Activated T-helper 2 cell treated with anti-CD3 and anti-CD28 coated beads, Interferon-gamma antibody, Interleukin-2, Interleukin-4, amounts not matched to agents 10 μg/mL and 5 μg/mL and 100 μg/mL, durations not matched to agents 14 hours and 24 hours and 36 hours (primary cell): ENCODE measurements at places on chromosomes 6 and 20.

DNA sequence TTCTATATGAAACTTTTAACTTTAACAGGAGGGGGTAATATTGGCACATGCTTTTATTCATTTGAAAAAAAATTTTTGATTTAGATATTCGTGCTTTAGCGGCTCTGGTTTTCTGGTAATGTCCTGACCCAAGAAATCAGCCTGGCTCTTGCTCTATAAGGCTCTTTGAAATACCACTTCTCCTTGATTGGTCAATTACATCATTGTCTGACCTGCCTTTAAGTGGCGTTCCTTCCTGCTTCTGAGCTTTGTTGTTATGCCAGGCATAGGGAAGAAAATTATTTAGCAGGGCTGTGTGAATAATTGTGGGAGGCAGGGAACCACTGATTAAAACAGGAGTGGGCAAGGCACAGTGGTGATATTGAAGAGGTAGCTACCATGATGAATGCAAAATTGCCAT is 3.9 kb downstream of the RNF144B start:
- no peak for DNase-seq
- H3K36me3 ChIP-seq = peaks cover 3% of the 10 kb centered on the region
- H3K4me1 ChIP-seq = peaks cover 27% of the 10 kb centered on the region
- peaks cover 17% of the 10 kb centered on the region for H3K27me3 ChIP-seq
- no peak overlapping the region for H3K4me3 ChIP-seq

GRCh38 chr6:170376386-170377043 is 70.0 kb downstream of the FAM120B start:
- DNase-seq = no peak
- H3K36me3 ChIP-seq = peaks cover 9% of the 10 kb centered on the region
- H3K27ac ChIP-seq = peak overlapping the region; percentile 15
- no peaks in the 10 kb centered on the region for H3K27me3 ChIP-seq

- H3K36me3 ChIP-seq = no peaks in the 10 kb centered on the region
- peaks cover 2% of the 10 kb centered on the region for H3K27me3 ChIP-seq
- no peak for DNase-seq
- H3K4me1 ChIP-seq = no peaks in the 10 kb centered on the region
- H3K4me3 ChIP-seq = no peak overlapping the region
Observed at GRCh38 chr20:57464642-57465211, 60.2 kb downstream of the CTCFL start.

GRCh38 chr20:33474963-33475362 is 14.9 kb upstream of the CBFA2T2 start:
- H3K4me1 ChIP-seq = no peaks in the 10 kb centered on the region
- no peaks in the 10 kb centered on the region for H3K36me3 ChIP-seq
- H3K27me3 ChIP-seq = peaks cover 2% of the 10 kb centered on the region
- H3K4me3 ChIP-seq = no peak overlapping the region

GRCh38 chr20:33724439-33725094 is 4.5 kb upstream of the PXMP4 start:
- no peaks in the 10 kb centered on the region for H3K27me3 ChIP-seq
- peaks cover 3% of the 10 kb centered on the region for H3K4me1 ChIP-seq
- H3K36me3 ChIP-seq = no peaks in the 10 kb centered on the region
- no peak overlapping the region for H3K4me3 ChIP-seq

- H3K36me3 ChIP-seq = no peaks in the 10 kb centered on the region
- no peaks in the 10 kb centered on the region for H3K27me3 ChIP-seq
Observed at GRCh38 chr6:78482801-78483552, 384.4 kb upstream of the IRAK1BP1 start.

GRCh38 chr6:77879527-77879926 is 226.7 kb downstream of the MEI4 start:
- H3K36me3 ChIP-seq = no peaks in the 10 kb centered on the region
- no peak for DNase-seq
- H3K4me1 ChIP-seq = no peaks in the 10 kb centered on the region

GRCh38 chr6:111361648-111362047 is 121.4 kb downstream of the REV3L start:
- peaks cover 29% of the 10 kb centered on the region for H3K36me3 ChIP-seq
- no peaks in the 10 kb centered on the region for H3K4me1 ChIP-seq
- H3K27me3 ChIP-seq = no peaks in the 10 kb centered on the region
- H3K27ac ChIP-seq = no peak overlapping the region
- no peak for DNase-seq

DNA sequence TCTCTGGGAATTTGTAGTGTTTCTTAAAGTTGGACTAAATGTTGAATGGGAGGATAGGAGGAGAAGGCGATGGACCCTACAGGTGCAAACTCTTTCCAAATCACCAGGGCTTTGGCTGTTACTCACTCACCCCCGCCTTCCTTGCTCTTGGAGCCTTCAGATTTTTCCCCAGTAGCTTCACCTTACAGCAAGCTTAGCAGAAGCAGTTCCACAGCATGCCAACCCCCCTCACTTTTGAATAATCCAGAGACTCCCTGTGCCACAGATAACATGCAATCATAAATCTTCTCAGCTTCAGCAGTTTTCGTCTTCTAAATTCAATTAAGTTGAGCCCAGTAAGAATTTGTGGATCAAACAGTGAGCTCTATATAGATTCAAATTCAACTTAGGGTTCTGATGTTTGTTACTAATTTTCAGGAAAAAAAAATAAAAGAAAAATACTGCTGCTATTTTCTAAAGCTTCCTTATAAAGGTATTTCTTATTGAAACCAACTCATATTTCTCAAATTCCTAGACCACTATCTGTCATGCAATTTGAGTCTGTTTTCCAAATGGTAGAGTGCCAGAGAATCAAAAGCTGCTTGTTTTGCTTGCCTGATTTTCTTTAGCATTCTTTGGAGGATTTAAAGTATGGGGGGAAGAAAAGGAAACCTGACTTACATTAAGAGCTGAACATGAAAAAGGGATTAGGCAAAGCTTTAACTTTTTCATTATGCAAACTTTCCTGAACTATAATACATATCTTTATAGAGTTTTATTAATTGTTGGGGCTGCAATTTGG is 166.4 kb downstream of the EYA4 start:
- H3K27ac ChIP-seq = no peak overlapping the region
- H3K27me3 ChIP-seq = no peaks in the 10 kb centered on the region
- H3K36me3 ChIP-seq = no peaks in the 10 kb centered on the region
- H3K4me3 ChIP-seq = no peak overlapping the region
- H3K4me1 ChIP-seq = no peaks in the 10 kb centered on the region

- H3K27me3 ChIP-seq = no peaks in the 10 kb centered on the region
- H3K4me3 ChIP-seq = no peak overlapping the region
- no peak for DNase-seq
Observed at GRCh38 chr20:50126662-50127061, 13.7 kb upstream of the UBE2V1 start.

DNA sequence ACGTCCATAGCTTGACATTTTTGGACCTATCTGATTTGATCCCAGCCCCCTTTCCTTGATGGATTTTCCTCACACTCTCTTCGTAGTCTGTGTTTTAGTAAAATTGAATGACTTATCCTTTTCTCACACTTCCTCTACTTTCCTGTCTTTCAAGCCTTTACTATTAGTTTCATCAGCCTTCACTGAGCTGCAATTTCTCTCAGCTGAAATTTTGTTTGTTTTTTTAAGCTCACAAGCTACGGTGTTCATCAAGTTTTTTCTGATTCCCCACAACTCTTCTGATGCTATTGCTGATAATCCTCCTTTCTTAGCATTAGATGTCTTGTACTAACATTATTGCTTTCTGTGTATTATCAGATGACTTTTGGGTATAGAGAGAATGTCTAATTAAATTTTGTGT is 263.7 kb downstream of the TBX18 start:
- no peaks in the 10 kb centered on the region for H3K27me3 ChIP-seq
- no peaks in the 10 kb centered on the region for H3K4me1 ChIP-seq
- DNase-seq = no peak
- no peak overlapping the region for H3K27ac ChIP-seq
- no peak overlapping the region for H3K4me3 ChIP-seq

GRCh38 chr6:56541030-56541600 is 101.6 kb downstream of the DST start:
- H3K4me1 ChIP-seq = peaks cover 2% of the 10 kb centered on the region
- no peak overlapping the region for H3K4me3 ChIP-seq
- H3K36me3 ChIP-seq = no peaks in the 10 kb centered on the region
- DNase-seq = no peak
- no peak overlapping the region for H3K27ac ChIP-seq

- no peak overlapping the region for H3K27ac ChIP-seq
- no peak for DNase-seq
- H3K27me3 ChIP-seq = peaks cover 7% of the 10 kb centered on the region
- no peaks in the 10 kb centered on the region for H3K36me3 ChIP-seq
- H3K4me3 ChIP-seq = no peak overlapping the region
Observed at GRCh38 chr20:38460040-38460623, 12.5 kb upstream of the RALGAPB start.

DNA sequence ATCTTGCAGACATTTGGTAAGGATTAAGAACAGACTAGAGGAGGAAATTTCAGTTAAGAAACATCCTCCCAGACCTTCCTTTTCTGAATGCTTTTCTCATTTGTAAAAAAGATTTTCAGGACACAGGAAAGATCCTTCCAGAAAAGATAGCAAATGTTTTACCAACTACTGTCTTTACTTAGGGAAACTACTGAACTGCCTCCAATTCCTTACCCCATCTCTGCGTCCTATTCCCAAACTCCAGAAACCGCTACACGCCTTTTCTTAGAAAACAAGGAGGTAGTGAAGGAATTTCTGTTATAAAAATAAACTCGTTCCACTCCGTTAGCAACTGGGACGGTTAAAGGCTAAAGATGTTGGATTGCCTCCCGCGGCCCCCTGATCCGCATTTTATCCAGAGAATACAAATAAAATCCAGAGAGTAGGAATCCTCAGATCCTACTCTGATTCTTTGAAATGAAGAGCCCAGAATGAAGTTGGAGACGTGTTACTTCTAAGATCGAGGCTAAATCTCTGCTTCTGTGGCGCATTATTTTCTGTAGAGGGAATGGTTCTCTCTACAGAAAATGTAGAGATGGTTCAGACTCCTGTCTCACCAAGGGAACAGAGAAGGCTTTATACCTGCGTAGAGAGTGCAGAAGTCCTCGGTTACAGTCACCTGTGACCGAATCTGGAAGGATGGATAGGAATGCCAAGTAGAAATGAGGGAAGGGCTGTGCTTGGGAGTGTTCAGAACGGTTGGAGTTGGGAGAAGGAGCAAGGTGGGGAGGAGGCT is 133.0 kb downstream of the GPX5 start:
- DNase-seq = no peak
- H3K27ac ChIP-seq = peak overlapping the region; percentile 47
- H3K4me3 ChIP-seq = peak overlapping the region; percentile 80
- H3K36me3 ChIP-seq = no peaks in the 10 kb centered on the region
- H3K4me1 ChIP-seq = peaks cover 26% of the 10 kb centered on the region

DNA sequence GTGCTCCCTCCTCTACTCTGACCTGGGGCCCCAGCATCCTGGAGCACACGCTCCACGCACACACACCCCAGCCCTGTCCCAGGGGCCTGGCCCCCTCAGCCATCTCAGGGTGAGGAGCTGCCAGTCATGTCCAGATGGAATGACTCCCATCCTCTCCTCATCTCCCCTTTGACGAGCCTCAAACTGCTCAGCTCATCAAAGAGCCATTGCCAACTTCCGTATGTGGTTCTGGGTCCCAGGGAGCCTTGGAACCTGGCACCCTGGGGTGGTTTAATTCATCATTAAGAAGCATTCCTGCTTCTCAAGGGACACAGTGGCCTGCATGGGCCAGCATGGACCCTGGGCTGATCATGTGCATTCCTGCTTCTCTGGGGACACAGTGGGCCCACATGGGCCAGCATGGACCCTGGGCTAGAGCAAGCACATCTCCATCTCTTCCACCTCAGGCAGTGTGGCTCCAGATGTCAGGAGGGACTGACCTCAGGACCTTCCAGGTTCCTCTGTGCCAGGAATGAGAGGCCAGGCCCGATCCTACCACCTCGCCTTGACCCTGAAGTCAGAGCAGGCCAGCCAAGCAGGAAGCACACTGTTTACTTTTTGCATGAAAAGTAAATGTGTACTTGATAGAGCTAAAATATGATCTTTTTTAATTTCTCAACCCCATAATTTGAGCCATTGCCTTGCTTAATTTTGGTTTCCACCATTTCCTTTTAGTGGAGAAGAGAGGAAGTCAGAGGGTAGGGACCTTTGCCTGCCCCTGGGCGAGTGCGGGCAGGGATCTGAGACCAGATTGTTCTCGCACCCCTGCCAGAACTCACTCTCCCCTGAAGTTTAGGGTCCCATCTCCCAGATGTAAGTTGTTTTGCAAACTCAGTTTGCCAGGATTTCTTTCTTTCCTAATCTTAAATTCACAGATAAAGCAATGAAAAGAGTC is 26.1 kb downstream of the SPATA2 start:
- H3K27me3 ChIP-seq = no peaks in the 10 kb centered on the region
- peaks cover 20% of the 10 kb centered on the region for H3K4me1 ChIP-seq

DNA sequence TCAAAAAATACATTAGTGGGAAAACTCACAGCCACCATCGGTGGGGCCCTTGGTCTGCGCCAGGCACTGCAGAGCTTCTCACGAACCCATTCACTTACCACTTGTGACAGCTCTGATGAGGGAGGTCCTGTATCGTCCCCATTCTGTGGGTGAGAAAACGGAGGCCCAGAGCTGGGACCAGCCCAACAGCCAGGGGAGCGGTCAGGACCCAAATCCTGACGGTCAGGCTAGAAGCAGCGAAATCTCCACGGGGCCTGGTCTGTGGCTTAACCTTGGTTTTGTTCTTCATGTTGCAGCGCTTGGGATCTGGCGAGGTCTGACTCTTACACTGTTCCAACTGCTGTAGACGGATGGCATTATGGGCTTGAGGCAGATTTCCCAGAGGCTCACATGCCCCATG is 7.7 kb upstream of the VSX1 start:
- H3K27ac ChIP-seq = no peak overlapping the region
- H3K36me3 ChIP-seq = no peaks in the 10 kb centered on the region
- DNase-seq = no peak
- H3K4me3 ChIP-seq = no peak overlapping the region

DNA sequence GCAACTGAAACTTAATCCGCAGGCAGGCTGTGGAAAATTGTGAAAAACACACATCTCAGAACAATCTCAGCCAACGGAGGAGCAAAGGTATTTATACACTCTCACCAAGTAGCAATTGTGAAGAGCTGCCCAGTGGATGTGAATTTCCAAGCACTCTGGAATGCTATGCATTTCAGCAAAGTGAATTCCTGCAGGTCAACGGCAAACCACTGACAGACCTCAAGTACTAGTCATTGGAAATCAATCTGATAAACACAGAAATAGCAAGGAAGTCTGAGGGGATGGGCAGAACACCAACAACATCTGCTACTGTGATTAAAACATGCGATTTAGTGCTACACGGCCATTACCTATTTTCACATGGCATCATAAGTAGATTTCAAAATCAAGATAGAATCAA is 429.1 kb downstream of the HTR1B start:
- no peak for DNase-seq
- H3K36me3 ChIP-seq = no peaks in the 10 kb centered on the region
- no peak overlapping the region for H3K27ac ChIP-seq

DNA sequence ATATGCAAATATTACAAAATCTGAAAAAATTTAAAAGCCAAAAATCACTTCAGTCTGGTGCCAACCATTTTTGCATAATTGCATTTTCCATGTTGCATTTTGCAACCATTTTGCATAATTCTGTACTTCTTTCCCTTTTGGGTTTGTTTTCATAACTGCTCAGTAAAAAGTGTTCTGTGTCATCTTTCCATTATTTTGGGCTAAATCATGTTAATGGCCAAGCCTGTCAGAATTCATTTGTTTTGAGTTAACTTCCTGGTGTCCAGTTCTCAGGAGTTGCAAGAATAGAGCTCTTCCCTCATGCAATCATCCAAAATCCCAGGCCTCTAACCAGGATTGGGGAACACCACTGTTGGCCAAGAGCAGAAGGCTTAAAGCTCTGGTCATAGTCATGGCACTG is 133.6 kb downstream of the MTHFD1L start:
- no peak for DNase-seq
- no peaks in the 10 kb centered on the region for H3K27me3 ChIP-seq
- H3K4me3 ChIP-seq = no peak overlapping the region
- H3K36me3 ChIP-seq = peaks cover 21% of the 10 kb centered on the region

GRCh38 chr20:14553774-14554534 is 216.5 kb upstream of the FLRT3 start:
- H3K4me3 ChIP-seq = no peak overlapping the region
- H3K27me3 ChIP-seq = no peaks in the 10 kb centered on the region
- H3K4me1 ChIP-seq = no peaks in the 10 kb centered on the region
- H3K36me3 ChIP-seq = no peaks in the 10 kb centered on the region
- no peak for DNase-seq
